ENCODE measurements at places on chromosomes 5 and 9.

DNA sequence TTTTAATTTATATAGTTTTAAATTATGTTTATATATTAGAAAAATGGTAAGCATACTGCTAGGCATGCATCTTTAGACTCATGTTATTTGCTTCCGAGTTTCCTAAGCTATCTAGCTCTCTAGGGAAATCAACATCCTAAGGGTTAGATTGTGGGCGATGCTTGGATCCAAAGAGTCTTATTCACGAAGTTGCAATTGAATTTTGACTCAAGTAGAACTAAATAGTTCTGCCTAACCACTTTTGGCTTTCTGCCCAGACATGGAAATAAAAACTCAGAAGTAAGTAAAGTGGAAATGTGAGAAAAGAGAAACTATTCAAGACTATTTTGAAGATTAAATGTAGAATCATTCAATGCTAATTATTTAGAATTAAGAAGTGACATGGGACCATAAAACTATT lies 440.4 kb downstream of the CDH18 start:
- no peak for DNase-seq

- no peak for DNase-seq
These were observed 7.5 kb downstream of the ZNF608 start for GRCh38 chr5:124738681-124739633.

DNA sequence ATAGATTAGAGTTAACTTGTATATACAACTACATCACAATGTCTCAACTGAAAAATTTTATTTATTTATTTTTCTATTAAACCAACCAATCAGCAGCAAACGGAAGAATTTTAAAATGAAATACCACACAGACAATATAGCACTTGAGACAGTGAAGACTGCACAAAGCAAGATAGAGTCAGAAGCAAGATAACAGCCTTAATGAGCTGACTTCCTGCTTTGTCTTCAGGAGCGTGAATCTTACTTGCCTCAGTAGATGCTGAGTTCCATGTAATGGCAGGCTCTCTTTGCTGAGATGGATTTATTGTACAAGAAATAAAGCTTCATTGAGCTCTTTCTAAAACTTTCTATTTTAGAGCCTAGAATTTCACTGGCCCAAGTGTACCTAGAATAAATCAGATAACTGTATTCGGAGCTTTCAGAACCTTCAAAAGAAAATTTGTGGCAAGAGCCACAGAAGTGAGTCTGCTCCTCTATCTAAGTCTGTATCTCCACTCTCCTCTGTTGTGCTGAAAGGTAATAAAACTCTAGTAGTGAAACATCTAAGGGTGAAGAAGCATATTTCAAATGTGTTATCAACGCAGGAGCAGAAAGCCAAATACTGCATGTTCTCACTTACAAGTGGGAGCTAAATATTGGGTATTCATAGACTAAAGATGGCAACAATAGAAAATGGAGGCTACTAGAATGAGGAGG lies 83.3 kb upstream of the ANKRD55 start:
- no peak for DNase-seq

GRCh38 chr9:131817627-131818026 lies 77.8 kb upstream of the RAPGEF1 start:
- DNase-seq = no peak

- DNase-seq = peak; percentile 49
These were observed 64.6 kb downstream of the ENC1 start for GRCh38 chr5:74575741-74576538.

GRCh38 chr9:137682428-137683105 lies 63.8 kb downstream of the EHMT1 start:
- no peak for DNase-seq

GRCh38 chr5:115767424-115767823 lies 49.0 kb downstream of the CDO1 start:
- no peak for DNase-seq

- DNase-seq = no peak
These were observed 326.9 kb downstream of the SH3GL2 start for GRCh38 chr9:17905781-17906175.

DNA sequence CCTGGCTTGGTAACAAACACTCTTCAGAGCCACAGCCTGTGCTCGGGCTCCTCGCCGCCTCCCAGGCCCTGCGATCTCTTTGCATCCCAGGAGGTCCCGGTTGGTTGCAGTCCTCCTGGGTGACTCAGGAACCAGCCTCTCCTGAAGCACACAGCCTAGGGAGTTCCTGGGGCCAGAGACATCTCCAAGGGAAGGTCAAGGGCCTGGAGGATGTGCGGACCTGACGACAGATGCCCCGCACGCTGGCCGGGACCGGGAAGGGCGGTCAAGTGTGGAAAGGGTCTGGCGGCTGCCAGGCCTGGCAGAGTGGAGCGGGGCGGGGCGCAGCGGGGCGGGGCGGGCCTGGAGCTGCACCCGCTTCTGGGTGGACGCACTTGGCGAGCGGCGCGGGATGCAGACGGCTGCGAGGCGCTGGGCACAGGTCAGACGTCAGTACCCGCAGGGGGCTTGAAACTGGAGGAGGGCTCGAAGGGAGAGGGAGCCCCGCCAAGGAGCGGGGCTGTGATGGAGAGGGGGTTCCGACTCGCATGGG lies 45.0 kb upstream of the PRSS3 start:
- no peak for DNase-seq

DNA sequence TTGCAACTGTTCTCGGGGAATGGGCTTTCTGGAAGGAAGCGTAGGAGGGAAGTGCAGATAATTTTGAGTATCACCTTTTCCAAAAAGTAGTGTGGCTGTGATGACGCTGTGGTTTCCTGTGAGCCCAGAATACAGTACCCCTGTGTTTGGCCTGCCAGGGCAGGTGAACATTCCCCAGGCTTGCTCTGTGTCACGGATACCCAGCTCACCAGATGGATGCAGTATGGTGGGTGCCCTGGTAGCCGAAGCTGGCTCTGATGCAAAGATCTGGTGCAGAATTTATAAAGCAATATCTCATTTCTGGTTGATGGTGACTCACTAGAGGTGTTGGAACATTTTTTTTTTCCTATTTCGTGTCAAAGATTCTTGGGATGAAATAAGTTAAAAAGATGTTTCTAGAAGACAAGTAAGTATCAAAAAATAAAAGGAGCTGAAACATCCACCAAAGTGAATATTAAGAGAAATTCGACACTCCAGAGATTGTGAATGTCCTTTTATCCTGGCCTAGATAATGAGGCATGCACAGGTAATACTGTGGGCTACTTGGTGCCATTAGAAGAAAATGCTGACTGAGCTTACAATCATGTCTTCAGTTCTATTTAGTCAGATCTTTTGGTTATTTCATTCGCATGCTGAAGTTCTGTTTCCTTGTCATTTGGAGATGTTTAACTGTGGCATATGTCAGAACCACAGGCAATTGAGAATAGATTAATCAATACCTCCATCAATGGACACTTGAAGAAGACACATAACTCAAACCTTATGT lies 200.1 kb downstream of the GADD45G start:
- no peak for DNase-seq

DNA sequence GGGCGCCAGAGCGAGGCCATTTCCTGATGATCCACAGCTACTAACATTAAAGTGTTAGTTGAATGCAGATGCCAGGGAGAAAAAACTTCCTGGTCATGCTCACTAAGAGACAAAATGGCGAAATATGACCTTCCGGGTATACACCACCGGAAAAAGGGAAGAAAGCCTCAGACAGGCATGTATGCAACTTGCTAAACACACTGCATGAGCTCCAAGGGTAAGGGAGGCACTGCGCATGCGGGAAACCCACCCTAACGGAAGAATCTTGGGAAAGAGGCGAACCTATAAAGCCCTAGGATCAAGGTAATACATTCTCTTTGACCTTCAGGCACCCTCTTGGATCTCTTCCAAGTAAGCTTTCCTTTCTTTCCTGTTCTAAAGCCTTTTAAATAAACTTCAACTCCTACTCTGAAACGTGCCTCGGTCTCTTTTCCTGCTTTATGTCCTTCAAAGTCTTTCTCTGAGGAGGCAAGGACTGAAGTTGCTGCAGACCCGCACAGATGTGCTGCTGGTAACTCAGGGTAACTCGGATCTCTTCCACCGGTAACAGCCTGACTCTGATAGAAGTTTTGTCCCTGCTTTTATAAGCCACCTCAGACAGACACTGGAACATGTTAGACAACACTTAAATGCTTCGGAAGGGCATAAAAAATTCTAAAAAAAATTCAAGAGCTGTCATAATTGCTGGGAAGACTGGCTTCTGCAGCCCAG lies 64.9 kb downstream of the DTWD2 start:
- no peak for DNase-seq

DNA sequence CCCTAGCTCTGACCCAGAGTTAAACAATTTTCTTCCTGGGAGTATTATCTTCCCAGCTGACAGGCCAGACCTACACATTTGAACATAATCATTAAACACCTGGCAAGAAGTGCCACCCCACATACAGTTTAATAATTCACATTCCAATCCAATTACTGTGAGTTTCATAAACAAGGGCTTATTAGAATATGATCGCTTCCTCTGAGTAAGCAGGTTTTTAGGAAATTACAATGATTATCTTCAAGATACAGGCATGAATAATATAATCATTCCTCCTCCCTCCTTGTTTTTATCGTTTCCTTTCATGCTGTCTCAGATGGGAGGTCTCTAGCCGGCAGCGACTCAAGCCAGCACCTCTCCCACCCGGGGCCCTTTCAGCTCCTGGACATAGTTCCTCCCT lies 15.8 kb upstream of the KIF4B start:
- DNase-seq = no peak

DNA sequence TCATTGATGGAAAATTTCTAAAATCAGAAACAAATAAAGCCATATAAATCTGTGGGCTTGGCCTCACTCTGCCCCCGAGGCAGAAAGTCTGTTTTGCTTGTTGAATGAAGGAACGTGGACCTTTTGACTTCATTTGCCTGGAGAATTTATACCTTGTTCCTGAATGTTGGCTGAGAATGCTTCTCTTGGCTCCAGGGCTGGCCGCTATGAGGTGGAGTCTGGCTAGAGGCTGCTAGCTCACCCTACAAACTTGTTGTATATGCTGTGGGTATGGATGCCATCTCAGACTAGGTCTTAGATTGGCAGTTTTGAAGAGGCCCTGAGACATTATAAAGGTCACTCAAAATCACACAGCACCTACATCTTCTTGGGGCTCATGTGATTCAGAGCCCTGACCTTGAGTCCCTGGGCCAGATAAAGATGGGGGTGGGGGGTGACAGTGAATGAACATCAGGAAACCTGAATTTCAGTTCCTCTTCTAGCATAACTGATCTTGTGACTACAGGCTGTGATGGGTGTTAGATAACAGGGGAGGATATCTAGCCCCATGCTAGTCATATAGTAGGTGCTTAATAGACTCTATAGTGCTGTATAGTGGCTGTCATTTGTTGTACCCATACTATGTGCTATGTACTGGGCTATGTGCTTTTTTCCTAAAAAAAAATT lies 2.8 kb downstream of the GM2A start:
- no peak for DNase-seq

- DNase-seq = no peak
These were observed 77.2 kb upstream of the KLF9 start for GRCh38 chr9:70491426-70492318.

GRCh38 chr5:171632616-171633015 lies 153.0 kb upstream of the SMIM23 start:
- no peak for DNase-seq

DNA sequence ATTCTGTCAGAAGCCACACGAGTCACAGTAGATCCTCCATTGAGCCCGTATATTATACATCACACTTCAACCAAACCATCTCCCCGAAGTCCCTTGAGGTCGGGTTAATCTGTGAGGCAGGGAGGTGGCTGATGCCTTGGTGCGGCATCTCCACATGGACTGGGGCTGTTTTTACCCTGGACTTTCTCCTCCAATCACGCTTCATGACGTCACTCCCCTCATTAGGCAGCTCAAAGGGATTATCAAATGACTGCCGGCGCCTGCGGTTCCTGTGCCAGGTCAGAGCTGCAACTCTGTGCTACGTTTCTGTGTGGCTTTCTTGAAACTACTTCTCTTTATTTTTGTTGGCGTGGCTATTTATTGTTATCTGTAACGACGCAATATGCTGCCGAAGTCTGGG lies 53.7 kb downstream of the TMOD1 start:
- no peak for DNase-seq

- no peak for DNase-seq
These were observed 36.1 kb downstream of the SLC22A5 start for GRCh38 chr5:132405646-132406045.

DNA sequence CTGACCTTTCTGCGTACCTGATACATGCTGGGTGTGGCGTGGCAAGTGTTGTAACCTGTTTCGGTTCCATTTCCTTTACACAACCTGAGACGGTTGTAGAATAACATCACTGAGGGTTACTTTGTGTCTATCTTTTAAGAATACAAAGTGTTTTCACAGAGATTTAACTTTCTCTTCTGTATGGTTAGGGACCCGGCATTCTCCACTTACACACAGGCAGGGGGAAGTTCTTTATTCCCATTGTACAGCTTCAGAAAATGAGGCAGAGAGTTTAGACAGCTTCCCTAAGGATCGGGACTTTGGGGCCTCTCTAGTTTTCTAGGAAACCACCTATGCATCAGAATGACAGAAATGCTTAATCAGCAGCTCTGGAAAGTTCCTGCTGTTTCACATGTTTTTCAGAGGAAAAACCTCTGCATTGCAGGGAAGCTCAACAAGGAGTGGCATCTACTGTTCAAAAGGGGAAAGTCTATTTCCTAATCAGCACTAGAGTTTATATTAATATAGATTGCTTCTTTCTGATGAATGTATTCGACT lies 41.3 kb downstream of the CAST start:
- DNase-seq = peak; percentile 78

DNA sequence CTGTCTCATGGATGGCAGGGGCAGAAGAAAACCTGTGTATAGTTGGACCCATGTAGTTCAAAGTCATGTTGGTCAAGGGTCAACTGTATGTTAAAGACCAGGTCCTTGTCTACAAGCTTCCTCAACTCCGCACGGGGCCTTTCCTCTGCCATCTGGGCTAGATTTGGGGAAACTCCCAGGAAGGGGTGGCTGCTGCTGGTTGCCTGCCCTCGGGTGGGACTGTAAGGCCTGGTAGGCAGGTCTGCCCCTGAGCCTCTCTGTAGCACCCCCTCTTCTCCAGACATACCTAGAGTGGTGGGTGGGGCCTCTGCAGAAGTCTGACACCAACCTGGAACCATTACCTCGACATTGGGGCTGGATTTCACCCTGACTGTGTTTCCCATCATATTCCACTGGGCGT lies 15.2 kb downstream of the ENHO start:
- DNase-seq = no peak

GRCh38 chr9:71144495-71144894 lies 23.1 kb upstream of the TRPM3 start:
- no peak for DNase-seq

- no peak for DNase-seq
These were observed 69.3 kb downstream of the MAMDC2 start for GRCh38 chr9:70112981-70113380.

All from CD4-positive, alpha-beta T cell treated with Interleukin-4 for 4 hours (primary cell).